M059J (cell line): ENCODE measurements at places on chromosomes 6 and 20. TPM values are rescaled to one million over a fixed set of nuclear protein-coding genes. Genes with fewer than 3 reads are reported as not detected.

- peak; percentile 96 for DNase-seq
Observed at GRCh38 chr6:12280458-12280857, 9.7 kb upstream of the EDN1 start.

- DNase-seq: no peak
Observed at GRCh38 chr20:48489046-48489463, 338.7 kb downstream of the PREX1 start.

DNA sequence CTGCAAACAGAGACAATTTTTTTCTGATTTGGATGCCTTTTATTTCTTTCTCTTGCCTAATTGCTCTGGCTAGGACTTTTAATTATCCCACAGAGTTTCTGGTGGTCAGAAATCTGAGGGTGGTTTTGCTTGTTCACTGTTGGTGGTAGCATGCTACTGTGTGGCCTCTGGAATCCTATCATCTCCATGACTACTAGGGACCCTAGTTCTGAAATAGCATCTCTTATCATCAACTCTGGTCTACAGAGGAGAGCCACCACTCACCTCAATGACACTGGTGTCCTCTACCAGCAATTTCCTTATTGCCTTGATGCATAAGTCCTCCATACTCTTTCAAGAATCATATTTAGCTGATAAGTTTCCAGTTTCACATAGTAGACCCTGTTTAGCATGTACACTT is 27.5 kb upstream of the STX11 start:
- no peak for DNase-seq

DNA sequence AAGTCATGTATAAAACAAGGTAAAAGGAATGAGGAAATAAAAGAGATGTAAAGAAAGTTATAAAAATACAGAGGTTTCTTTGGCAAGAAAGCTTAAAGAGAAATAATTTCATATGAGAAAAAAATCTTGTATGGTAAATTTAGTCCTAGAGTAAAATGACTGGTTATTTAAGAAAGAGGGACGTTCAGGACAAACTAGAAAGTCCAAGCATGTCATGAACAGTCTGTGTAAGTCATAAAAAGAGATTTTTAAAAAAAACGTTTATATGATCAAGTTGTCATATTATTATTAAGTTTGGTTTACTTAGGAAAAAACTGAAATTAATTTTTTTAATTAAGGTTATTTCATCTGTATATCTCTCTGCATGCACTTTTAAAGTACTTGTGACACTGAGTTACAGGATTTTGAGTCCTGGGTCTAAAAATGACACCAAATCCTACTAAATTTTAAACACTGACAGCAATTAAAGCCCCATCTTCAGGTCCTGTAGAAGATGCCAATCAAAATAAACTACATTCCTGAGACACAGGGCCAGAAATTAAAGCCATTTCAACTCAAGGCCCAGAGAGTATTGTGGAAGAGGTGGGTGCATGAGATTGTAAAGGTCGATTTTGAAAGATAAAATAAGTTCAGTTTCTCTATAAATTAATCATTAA is 62.4 kb downstream of the AGPAT4 start:
- no peak for DNase-seq

LRFN2 gene
- not detected in 2 replicates for total RNA-seq

VSX1 gene
- 0.32 TPM in 1 of 2 replicates, not detected in the other for total RNA-seq

- DNase-seq: no peak
Observed at GRCh38 chr6:87397656-87398055, 10.1 kb upstream of the CFAP206 start.

DNA sequence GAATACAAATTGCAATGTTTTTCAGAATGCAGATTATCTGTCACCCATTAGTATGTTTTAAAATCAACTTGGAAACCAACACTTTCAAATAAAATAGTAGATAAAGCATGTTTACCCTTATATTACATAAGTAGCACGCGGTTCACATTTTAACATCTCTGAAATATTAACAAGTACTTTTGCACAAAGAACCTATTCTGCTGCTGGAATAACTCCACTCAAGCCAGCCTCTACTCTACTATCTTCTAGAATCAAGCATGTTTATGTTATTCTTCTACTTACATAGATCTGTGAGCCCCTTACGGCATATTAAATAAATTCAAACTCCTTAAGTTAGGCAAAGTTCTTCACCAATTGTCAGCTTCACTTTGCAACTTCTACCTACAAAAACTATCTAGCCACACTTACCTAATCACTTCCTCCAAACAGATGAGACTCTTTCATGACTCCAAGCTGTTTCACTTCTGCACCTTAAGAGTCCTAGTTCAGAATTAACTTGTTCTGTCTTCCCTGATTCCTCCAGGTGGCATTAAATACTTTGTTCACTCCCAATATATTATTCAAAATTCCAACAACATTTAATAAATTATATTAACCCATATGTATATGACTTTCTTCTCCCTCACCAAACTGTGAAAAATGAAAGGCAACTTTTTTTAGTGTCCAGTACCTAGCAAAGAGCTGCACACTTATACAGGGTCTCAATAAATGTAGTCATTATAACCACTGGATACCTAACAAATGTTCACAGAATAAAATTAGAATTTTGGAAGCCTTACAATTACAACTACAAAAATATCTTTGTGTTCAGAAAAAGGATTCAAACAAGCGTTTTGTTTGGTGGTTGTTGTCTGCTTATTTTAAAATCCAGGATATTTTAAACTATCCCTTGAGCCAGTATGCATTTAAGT is 12.1 kb downstream of the CEP85L start:
- DNase-seq: no peak

PACSIN1 gene
- total RNA-seq: 0.20 TPM in 1 of 2 replicates, not detected in the other

DNA sequence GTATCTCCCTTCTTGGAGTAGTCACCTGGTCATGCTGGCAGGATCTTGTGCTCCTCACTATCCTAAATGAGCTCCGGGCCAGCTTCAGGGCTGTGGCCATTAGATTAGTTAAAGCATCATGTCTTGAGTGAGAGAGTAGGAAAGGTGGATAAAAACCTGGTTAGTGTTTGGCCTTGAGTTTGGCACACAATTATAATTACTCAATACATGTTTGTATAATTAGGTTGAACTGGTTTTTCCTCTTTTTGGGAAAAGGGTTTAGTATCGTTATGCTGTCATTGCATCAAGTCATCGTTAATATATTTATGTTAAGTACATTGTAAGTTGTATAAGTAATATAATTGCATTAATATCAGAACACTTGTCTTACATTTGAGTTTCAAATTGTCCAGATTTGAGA is 126.3 kb downstream of the CDKAL1 start:
- no peak for DNase-seq

MYB gene
- total RNA-seq: 5.1 and 7.4 TPM in 2 replicates

DNA sequence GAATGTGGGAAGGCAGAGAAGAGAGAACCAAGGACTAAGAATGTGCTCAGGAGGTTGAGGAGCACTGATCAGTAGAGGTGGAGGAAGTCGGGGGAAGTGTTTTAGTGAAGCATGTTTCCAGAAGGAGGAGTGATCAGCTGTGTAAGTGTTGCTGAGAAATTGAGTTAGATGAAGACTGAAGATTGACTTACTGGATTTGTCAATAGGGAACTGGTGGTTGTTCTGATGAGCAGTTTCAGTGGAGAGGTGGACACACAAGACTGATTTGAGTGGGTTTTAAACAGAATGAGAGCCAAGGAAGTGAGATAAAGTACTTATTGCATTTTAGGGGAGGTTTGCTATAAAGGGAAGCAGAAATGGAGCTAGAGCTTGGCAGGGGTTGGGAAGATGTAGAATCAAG is 182.6 kb downstream of the CDKAL1 start:
- DNase-seq: no peak

DNA sequence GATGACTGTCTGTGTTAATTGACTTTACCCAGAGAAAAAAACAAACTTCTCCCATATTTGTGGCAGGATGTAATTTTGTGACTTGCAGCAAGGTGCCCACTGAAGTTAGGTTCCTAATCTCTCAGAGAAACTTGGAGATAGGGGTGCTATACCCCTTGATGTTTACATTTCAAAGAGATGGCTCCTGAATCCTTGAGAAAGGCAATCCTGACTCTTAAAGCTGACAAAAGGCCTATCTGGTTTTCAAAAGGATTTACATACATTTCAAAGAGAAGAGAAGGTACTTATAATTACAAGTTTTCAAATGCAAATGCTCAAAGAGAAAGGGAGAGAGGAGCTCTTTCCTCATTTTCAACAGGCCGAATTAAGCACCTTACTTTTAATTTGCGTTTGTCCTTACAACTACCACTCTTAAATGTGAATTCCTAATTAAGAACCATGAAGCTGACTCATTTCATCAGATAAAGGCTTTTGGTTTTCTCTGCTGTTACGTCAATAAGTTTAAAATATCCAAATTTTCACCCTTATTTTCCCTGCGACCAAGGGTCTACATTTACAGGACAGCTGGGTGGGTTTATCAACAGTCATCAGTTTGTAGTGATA is 711.8 kb upstream of the MAP3K7 start:
- DNase-seq: no peak

DNA sequence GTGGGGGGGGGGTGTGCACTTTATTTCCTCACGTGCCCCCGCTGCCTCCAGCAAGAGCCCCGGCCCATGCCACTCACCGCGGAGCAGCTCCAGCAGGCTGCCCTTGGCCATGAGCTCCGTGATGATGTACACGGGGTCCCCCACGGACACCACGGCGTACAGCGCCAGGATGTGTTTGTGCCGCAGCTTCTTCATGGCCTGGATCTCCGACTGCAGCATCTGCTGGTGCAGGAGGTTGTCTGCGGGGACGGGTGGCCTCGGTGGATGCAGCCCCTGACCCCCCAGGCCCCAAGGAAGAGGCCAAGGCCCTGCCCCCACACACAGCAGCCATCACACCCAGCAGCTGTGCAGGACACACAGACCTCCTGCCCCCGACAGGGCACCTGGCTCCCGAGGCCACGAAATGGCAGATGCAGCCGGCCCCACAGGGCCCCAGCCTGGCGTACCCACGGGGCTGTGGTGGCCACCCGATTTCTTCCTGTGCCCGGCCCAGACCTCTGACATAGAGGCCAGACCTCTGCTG is 4.7 kb downstream of the PTK6 start:
- DNase-seq: no peak

DDX43 gene
- not detected in 2 replicates for total RNA-seq

NKX2-2 gene
- 1.7 and 2.6 TPM in 2 replicates for total RNA-seq

- no peak for DNase-seq
Observed at GRCh38 chr20:37435607-37436006, 85.4 kb upstream of the NNAT start.

DNA sequence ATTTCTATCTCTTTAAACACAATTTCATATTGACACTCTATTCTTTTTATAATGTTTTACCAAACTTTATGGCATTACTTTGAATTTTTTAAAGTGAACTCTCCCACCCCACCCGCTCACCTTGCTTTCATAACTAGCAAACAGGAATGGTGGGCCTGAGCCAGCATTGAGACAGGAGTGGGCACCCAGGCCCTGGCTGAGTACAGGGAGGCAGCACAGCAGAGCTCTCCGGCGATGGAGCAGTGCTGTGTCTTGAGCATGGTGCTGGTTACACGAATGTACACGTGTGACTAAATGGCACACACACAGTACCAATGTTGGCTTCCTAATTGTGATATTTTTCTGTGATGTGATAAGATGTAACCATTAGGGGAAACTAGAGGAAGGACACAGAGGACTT is 4.5 kb downstream of the CST11 start:
- no peak for DNase-seq

GABRR2 gene
- total RNA-seq: 0.25 TPM in 1 of 2 replicates, not detected in the other

NFKBIL1 gene
- 12.8 and 25.7 TPM in 2 replicates for total RNA-seq

GRCh38 chr6:142886431-142887170 is 58.4 kb downstream of the HIVEP2 start:
- peak; percentile 64 for DNase-seq

DNA sequence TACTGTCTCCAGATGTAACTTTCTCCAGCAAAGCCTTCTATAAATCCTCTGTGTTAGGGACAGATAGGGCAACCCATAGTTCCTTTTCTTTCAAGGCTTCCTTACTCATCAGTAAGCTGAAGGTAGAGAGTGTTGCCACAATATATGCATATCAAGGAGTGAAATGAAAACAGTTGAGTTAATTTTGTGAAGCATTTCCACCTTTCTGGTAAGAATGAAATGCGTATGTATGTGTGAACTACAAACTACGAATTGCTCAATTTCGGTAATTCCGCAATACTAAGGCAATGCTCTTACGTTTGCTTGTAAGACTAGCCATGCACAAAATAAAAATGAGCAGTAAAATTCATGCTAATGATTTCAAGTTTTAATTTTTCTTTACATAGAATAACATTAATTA is 61.2 kb upstream of the HBS1L start:
- no peak for DNase-seq

DNA sequence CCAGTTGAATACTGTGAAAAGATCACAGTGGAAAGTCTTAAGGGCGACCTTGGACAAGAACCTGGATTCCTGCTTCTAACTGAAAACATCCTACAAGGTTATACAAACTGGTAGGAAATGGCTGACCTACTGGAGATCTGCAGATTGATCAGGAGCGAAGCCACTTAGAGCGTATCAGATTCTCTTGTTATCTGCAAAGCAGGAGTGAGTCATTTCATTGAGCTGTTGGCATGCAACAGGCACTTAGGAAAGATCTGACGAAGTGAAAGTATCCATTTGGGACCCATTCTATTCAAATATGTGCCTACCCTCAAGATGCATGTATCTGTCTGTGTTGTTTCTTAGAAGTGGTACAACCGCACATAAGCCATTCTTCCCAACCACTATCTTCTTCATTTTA is 131.2 kb upstream of the RIN2 start:
- peak; percentile 50 for DNase-seq

DNA sequence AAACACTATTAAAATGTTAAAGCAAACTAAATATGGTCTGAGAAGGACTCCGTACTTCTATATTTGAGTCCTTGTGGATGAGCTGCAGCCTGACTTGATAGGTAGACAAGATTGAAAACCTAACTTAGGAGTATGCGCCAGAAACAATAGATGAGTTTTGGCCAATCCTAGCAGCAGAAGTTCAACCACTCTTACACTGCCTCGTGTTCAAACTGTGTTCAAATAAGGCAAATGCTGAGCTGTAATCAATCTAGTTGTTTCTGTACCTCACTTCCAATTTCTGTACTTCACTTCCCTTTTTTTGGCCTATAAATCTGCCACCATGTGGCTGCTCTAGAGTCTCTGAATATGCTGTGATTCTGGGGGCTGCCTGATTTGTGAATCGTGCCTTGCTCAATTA is 13.2 kb upstream of the SERINC1 start:
- DNase-seq: no peak

- no peak for DNase-seq
Observed at GRCh38 chr20:59678288-59678687, 73.9 kb downstream of the PHACTR3 start.

GRCh38 chr20:45051204-45052060 is 49.5 kb downstream of the KCNS1 start:
- no peak for DNase-seq

GRCh38 chr20:2603816-2604505 is 48.5 kb upstream of the NOP56 start:
- no peak for DNase-seq

GRCh38 chr20:48766961-48767960 is 60.5 kb downstream of the PREX1 start:
- no peak for DNase-seq

MOCS1 gene
- 5.9 and 7.0 TPM in 2 replicates for total RNA-seq

GRCh38 chr6:6806844-6807518 is 218.5 kb downstream of the LY86 start:
- DNase-seq: peak; percentile 44
